B cell (primary cell): ENCODE measurements at places on chromosomes 1 and 21. TPM values are rescaled to one million over a fixed set of nuclear protein-coding genes. Genes with fewer than 3 reads are reported as not detected.
A peak's percentile ranks its signal among the peaks of the same experiment; 100 is the strongest.

PDZK1 gene
- 0.34 TPM in 1 of 2 replicates, not detected in the other for total RNA-seq

DNA sequence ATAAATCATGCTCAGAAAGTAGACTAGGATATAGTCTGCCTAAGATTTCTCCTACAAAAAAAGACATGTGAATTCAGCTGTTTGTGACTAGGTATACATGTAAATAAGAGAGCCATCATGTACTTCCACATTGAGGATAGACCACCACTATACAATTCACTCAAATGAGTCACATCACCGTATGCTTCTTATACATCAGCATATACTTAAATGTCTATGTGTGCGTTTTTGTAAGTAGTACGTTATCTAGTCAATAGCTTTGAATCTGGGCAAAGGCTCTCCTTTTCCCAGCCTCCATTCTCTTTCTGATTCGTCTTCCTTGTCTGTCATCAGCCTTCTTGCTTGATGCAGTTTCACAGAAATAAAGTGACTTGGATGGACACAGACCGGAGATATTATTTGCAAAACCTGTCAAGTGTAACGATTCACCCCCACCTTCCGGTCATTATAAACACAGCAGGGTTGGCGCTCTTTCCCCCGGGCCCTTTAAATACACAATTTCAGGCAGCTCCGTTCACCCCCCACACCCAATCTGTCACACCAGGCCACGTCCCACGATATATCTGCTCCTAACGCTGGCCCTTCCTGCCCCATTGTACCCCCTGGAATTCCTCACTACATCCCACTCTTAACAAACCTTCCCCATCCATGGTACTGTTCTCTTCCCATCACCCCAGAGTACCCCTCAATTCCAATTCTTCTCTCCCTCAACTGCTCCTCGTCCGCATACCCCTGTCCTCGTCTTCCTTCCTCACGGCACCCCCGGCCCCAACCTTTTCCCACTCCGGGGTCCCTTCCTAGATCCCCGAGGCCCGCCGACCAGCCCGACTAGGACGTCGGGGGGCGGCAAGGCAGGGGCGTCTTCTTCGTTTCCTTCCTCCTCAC is 636 bp downstream of the VAMP4 start:
- peaks cover 20% of the 10 kb centered on the region for H3K4me1 ChIP-seq
- no peaks in the 10 kb centered on the region for H3K27me3 ChIP-seq
- no peaks in the 10 kb centered on the region for H3K36me3 ChIP-seq
- DNase-seq: peak; percentile 51

FCRL6 gene
- total RNA-seq: 0.19 TPM in 1 of 2 replicates, not detected in the other

DNA sequence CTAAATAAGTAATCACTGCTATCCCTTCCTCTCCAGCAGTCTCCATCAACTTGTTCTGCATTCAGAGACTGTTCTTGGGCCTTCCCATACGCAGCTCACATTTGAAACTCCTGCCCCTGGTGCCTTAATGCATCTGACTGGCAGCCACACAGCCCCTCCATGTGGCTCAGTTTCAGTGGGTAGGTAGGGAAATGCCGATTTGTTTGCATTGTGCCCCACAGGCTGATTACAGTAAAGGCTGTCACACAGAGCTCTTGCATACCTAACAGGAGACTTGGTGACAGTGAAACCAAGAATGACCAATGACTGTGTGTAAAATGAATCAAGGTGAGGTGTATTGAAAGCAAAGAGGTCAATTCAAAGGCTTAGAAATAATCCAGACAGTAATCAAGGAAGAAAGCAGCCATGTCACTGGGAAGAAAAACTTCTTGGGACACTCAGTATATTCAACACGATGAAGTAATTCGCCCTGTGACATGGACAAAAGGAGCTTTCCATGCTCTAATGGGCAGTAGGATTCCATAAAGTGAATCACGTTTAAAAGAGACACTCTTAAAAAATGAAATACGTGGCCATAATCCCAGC is 12.7 kb upstream of the B3GALNT2 start:
- H3K27ac ChIP-seq: no peak overlapping the region
- no peak for DNase-seq
- H3K36me3 ChIP-seq: no peaks in the 10 kb centered on the region
- no peaks in the 10 kb centered on the region for H3K27me3 ChIP-seq
- H3K4me1 ChIP-seq: no peaks in the 10 kb centered on the region
- no peak overlapping the region for H3K4me3 ChIP-seq

OR2T2 gene
- total RNA-seq: 3.9 and 4.4 TPM in 2 replicates

RPE65 gene
- not detected in 2 replicates for total RNA-seq

GRCh38 chr1:118982266-118982665 is 5.9 kb downstream of the TBX15 start:
- H3K36me3 ChIP-seq: no peaks in the 10 kb centered on the region
- peaks cover 89% of the 10 kb centered on the region for H3K27me3 ChIP-seq
- H3K27ac ChIP-seq: no peak overlapping the region
- no peak overlapping the region for H3K4me3 ChIP-seq
- no peak for DNase-seq

DNA sequence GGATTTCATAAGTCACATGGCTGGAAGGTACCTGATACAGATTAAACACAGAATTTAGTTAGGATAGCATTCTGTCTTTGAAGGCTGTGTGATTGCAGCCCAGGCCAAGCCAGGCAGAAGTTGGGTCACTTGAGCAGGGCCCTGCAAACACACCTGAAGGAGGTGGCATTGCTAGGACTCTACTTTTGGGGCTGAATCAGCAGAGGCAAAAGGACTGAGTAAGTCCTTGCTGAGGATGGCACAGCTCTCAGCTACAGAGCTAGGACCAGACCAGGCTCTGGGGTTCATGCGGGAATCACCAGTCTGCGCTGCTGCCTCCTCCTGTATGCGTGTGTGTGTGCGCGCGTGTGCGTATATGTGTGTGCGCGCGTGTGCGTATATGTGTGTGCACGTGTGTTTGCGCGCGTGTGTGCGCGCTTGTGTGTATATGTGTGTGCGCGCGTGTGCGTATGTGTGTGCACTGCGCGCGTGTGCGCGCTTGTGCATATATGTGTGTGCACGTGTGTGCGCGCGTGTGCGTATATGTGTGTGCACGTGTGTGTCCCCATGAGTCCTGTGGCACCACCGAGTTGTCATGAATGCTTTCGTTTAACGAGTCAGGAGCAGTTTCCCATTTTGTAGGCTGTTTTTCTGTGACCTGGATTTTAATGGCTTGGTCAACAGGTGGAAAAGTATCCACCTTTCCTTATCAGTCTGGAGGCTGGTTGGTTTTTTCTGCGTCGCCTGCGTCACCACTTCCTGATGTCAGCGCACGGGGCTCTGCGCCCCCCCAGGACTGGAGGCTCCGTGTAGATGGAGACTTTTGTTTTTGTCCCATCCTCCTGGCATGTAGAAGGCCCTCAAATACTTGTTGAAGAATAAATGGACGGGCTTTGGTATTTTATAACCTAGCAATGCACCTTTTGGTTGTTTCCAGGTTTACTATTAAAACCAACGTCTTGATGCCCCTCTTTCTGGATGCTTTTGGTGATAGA is 34.7 kb downstream of the ADARB1 start:
- H3K27ac ChIP-seq: peak overlapping the region; percentile 83
- no peak for DNase-seq
- H3K4me3 ChIP-seq: peak overlapping the region; percentile 44
- H3K36me3 ChIP-seq: no peaks in the 10 kb centered on the region

DNA sequence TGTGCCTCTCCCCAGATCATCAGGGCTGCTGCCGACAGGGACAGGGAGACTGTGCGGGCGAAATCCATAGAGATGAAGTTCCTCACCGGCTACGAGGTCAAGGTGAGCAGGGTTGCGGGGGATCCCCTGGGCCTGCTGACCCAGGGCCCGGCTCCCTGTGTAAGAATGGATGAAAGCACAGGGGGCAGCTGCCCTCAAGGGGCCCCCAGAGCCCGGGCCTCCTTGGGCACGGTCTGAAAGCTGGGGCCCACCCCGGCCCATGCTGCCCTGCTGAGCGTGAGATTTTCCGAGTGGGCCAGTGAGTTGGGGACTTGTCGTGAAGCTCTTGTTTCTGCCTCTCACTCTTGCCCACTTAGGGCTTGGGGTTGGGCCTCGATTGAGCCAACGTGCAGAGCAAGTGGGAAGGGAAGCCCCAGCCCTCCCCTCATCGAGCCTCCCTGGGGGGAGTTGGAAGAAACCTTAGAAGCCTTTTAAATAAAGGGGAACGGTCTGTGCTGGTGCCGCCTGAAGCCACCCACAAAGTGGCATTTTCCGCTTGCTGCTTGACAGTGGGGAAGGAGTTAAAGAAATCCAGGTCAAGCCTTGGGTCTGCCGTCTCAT is 45.2 kb downstream of the COQ8A start:
- no peak overlapping the region for H3K4me3 ChIP-seq
- H3K27me3 ChIP-seq: no peaks in the 10 kb centered on the region
- no peaks in the 10 kb centered on the region for H3K36me3 ChIP-seq
- H3K27ac ChIP-seq: no peak overlapping the region

S100A5 gene
- not detected in 2 replicates for total RNA-seq

ADCY10 gene
- total RNA-seq: 0.12 and 0.15 TPM in 2 replicates

DNA sequence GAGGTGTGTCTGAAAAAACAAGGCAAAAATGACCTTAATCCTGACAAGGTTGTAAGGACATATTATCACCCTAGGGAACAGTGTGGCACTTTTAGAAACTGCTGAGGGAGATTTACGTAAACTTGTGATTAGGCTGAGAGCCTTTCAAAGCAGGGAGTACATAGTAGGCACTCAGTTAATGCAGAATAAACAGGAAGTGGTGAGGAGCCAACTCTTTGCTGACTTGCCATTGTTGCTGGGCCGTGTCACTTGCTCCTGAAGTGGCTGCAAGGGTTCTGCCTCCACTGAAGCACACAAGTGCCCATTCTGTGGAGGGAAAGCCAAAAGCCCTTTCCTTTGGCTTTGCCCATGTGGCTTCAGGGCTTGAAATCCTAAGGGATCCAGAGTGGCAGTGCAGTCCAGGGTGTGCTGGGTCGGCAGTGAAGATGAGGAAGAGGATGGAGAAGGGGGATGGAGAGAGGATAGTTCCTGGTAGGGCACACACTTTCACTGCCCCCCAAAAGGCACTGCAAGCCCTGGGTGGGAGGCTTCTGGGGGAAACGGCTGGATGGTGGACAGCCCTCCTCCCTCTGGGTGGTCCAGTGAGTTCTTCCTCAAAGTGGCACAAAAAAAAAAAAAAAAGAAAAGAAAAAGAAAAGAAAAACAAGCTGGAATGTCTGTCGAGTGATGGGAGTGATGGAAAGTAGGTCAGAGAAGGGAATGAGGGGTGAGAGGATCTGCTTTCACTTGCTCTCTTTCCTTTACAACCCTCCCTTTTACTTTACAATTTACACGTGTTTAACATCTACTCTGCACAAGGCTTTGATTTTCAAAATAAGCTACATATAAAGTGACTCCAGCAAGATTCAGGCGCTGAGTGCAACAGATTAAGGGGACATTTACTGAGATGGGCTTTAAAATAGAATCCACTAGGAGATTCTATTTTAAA is 13.7 kb upstream of the RHEX start:
- no peaks in the 10 kb centered on the region for H3K36me3 ChIP-seq
- H3K4me1 ChIP-seq: peaks cover 88% of the 10 kb centered on the region
- DNase-seq: no peak
- no peak overlapping the region for H3K4me3 ChIP-seq
- H3K27ac ChIP-seq: peak overlapping the region; percentile 72

GUCA2A gene
- not detected in 2 replicates for total RNA-seq

DNA sequence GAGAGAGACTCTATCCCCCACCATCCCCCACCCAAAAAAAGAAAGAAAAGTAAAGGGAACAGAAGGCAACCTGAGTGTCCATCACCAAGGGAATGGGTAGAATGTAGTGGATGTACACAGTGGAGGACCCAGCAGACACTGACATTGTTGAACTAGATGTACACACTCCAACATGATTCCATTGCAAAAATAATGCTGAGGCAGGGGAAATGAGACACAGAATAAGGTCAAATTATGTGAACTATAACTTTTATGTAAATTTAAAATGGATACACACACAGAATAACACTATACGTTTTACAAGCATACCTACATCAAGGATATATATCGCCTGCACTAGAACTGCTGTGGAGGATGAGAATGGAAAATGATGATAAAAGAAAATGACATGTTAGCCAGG is 34.8 kb downstream of the PTAFR start:
- no peak overlapping the region for H3K27ac ChIP-seq
- no peaks in the 10 kb centered on the region for H3K27me3 ChIP-seq
- H3K36me3 ChIP-seq: no peaks in the 10 kb centered on the region
- DNase-seq: no peak

RXFP4 gene
- total RNA-seq: 0.32 TPM in 1 of 2 replicates, not detected in the other

DNA sequence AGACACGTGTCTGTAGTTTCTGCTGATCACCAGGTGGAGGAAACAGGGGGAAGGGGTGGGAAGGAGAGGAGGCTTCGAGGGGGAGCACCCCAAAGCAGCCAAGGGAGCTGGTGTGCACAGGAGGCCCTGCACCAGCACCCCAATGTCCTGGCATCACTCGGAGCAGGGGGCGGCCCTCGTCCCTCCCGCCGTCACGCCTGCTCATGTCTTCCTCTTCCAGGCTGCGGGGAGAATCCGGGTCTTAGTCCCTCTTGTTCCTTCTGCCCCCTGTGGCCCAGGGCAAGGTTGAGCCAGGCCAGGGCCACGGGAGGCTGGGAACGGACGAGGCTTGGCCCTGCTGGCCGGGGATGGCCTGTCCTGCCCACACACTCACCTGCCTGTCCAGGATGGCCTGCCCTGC is 21.4 kb upstream of the ARHGEF16 start:
- H3K4me3 ChIP-seq: no peak overlapping the region
- H3K27ac ChIP-seq: no peak overlapping the region
- no peak for DNase-seq

VCAM1 gene
- not detected in 2 replicates for total RNA-seq

DNA sequence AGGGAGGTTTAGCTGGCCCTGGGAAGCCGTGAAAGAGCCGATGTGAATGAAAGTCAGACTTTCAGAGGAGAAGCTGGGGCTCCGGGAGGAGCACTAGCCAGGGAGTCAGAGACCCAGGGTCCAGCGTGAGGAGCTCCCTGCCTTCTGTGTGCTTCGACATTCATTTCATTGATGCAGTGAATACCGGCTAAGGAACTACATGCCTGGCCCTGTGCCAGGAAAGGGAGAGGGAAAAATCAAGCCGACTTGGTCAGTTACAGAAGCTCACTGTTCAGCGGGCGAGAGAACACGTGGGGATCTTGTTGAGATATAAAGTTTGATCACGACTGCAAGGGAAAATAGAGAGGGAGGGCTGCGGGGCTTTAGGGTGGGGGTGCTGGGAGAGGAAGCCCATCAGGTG is 76.7 kb upstream of the RUNX3 start:
- H3K27ac ChIP-seq: no peak overlapping the region
- no peak overlapping the region for H3K4me3 ChIP-seq
- no peaks in the 10 kb centered on the region for H3K27me3 ChIP-seq

DNA sequence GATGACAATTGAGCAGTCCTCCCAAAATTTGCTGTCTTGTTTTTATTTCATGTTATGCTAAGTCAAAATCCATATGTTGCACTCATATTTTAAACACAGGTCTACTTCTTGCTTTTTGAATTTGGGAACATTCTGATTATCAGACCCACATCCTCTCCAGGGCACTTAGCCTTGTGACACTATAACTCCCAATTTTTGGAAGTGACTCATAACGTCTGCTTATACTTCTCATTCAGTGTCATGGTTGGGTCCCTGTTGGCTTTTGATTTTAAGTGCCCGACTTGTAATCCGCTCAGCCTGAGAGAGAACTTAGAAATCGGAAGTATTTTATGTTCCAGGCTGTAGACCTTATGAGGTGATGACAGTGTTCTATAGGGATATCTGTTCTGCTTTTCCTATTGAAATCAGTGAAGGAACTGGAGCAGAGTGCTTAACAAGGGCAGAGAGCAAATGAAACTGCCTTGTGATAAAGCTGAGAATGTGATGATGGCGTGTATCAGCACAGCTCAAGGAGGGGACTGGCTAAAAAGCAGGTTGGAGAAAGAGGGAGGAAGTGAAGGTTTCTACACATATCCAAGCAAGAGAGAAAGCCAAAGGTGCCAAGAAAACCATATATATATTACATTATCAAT is 136.0 kb downstream of the HLX start:
- H3K4me3 ChIP-seq: no peak overlapping the region
- DNase-seq: no peak
- no peak overlapping the region for H3K27ac ChIP-seq
- no peaks in the 10 kb centered on the region for H3K36me3 ChIP-seq
